ENCODE measurements at places on chromosomes 2 and 18. TPM values are rescaled to one million over a fixed set of nuclear protein-coding genes. Genes with fewer than 3 reads are reported as not detected.

The ALPP gene
- polyA plus RNA-seq, result not detected

The SAG gene
- 0.03 TPM for polyA plus RNA-seq

The LYPD6 gene
- polyA plus RNA-seq, result 2.4 TPM

The CROCC2 gene
- 0.08 TPM for polyA plus RNA-seq

The CD8A gene
- 2.1 TPM for polyA plus RNA-seq

The UGT1A3 gene
- 0.14 TPM for polyA plus RNA-seq

The TFPI gene
- 63.3 TPM for polyA plus RNA-seq

The AQP12B gene
- not detected for polyA plus RNA-seq

The BMP10 gene
- not detected for polyA plus RNA-seq

The PCARE gene
- 0.25 TPM for polyA plus RNA-seq
